Cardiac muscle cell (in vitro differentiated cells and primary cell): ENCODE measurements at places on chromosomes 11 and 22.
A peak's percentile ranks its signal among the peaks of the same experiment; 100 is the strongest.

DNA sequence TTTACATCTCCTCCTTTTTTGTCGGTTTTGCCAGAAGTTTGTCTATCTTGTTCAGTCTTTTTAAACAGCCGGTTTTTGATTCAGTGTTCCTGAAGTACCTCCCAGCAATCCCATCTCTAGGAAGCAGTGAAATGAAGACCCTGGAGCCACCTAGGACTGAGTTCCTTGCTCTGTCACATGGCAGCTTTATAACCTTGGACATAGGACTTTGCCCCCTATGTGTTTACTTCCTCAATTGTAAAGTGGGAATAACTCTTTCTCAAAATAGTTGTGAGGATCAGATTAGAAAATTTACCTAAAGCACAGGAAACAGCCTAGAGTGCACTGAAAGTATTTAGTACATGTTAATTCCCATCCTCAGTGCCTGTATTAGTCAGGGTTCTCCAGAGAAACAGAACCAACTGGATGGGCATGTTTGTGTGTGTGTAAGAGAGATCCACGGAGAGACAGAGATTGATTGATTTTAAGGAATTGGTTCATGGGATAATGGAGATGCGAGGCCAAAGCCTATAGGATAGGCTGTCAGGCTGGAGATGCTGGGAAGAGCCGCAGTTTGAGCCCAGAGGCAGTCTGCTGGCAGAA, 20.0 kb downstream of the FAM83F start:
- DNase-seq: no peak

GRCh38 chr11:35174666-35175065, 35.7 kb downstream of the CD44 start:
- peak; percentile 68 for DNase-seq

- peak; percentile 17 for DNase-seq
Measured at GRCh38 chr11:113906038-113906437, 1.4 kb downstream of the HTR3B start.

DNA sequence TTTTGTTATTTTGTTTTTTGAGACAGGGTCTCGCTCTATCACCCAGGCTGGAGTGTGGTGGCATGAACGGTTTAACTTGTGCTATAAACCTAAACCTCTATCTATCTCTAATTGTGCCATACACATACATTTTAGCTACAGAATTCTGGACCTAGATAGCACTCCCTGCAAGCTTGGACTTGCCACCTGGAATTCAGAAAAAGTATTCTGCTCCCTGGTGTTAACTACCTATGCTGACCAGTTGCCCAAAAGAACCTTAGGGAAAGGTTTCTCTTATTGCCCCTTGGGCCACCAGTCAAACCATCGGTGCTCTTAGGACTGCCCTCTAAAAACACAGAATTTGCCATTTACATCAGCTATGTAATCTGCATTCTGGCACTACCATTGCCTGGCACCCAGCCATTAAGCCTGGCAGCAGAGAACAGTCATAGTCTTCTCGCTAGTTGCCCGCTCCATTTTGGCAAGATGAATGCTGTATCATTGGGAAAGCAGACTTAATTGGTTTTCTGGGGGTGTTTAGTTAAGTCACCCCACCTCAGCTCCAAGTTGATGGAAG, 55.3 kb downstream of the ETS1 start:
- DNase-seq: no peak

DNA sequence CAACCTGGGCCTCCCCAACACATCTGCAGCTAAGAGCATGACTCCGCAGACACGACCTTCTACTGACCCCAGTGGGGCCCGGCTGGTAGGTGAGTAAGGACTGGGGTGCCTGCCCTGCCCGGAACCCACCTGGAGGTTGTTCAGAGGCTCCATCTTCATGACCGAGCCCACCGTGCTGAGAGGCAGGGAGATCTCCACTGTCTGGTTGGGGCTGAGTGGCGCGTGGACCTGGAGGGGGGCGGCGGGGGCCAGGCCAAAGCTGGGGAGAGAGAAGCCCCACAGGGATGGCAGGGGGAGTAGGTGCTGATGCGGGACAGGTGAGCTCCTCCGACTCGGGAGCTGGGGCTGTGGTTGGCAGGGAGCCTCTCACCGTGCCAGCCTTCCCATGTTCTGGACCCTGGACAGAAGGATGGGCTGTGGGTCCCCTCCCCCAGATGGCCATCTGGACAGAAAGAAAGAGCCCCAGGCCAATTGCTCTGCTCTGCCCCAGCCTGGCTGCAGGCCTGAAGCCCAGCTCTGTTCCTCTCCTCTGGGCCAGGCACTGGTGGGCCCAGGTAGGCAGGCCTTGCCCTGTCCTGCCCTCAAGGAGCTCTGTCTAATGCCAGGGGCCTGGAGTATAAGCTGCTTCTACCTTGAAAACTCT, 16.3 kb upstream of the RASL10A start:
- no peak for DNase-seq
